ENCODE measurements at places on chromosomes 6 and 20.

GRCh38 chr6:12007887-12008286 lies 4.2 kb upstream of the HIVEP1 start:
- DNase-seq: no peak

DNA sequence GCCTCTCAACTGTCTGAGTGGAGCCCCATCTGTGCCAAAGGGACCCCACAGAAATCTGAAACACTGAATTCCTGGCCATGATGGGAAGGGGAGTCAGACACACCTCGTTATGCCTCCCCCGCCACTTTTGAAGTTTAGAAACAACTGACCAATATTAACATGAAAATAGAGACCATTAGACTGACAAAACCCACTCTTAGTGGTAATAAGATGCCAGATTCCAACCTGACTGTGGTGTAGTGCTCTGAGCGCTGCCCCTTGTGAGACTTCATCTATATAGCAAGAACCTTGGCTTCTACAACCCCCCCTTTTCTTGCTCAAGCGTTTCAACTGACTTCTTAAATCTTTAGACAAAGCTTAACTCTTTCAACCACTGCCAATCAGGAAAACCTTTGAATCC lies 46.1 kb upstream of the UNC93A start:
- DNase-seq: no peak

GRCh38 chr6:30184417-30185031 lies 21.2 kb downstream of the TRIM15 start:
- DNase-seq: no peak

GRCh38 chr20:44123251-44123650 lies 63.7 kb downstream of the JPH2 start:
- DNase-seq: no peak

DNA sequence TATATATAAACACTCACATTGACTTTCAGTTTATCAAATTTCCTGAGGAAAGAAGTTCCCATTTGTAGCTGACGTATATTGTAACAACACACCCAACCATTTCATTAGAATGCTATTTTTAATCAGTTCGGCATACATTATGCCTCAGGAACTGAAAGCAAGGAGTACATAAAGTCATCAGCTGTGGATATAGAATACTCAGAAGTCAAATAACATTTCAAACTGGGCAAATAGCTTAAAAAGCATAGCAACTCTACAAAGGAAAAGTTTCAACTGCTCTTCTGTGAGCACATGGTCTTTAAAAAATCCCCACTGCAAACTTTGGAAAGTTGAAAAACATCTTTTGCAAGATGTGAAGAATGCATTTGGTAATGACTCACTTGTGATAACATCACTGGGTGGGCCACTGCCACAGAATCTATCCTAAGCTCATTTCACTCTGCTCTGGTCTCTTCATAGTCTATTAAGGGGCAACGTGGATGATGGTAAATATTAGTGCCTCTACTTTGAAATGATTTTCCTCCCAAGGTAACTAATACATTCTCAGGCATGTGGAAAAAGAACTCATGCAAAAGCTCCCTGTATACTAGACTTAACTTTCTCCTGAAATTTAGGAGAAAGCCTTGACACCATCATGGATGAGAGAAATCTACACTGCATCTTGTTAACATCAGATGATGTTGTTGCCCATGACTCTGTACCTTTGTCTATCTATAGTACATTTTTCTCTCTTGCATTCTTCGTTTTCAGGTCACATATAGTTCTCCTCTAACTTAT lies 49.2 kb downstream of the FYN start:
- DNase-seq: peak; percentile 86

DNA sequence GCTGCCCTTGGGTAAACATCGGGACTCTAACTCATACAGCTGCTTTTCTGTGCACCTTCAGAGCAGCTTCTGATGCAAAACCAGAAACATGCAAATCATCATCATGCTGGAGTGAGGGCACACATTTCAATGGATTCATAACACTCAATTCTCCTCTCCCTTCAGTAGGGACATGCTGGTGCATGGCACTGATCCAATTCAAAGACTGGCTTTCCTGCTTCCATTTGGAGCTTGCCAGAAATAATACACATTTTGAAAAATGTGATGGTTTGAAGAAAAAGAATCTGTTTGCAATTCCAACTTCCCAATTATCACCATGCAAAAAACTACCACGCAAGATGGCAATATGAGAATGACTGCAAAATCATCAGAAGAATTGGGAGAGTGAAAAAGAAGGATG lies 65.2 kb upstream of the PDE10A start:
- DNase-seq: no peak

GRCh38 chr6:35552285-35552917 lies 39.7 kb upstream of the TULP1 start:
- DNase-seq: peak; percentile 35
